Fibroblast of the aortic adventitia (primary cell): ENCODE measurements at places on chromosomes 1 and 21. TPM values are rescaled to one million over a fixed set of nuclear protein-coding genes. Genes with fewer than 3 reads are reported as not detected.

Gene HHAT
- 4.7 and 8.5 TPM in 2 replicates for total RNA-seq

Gene LRRC71
- total RNA-seq: 0.09 TPM in 1 of 2 replicates, not detected in the other

Gene PHF13
- total RNA-seq: 14.7 and 24.3 TPM in 2 replicates

Gene MACO1
- total RNA-seq: 17.3 and 23.4 TPM in 2 replicates

Gene PDPN
- 2.0 and 17.6 TPM in 2 replicates for total RNA-seq

Gene S100A14
- total RNA-seq: 0.18 TPM in 1 of 2 replicates, not detected in the other

Gene BTBD8
- total RNA-seq: 5.2 and 14.0 TPM in 2 replicates

Gene ZNF683
- not detected in 2 replicates for total RNA-seq

Gene KIF26B
- 4.6 and 20.9 TPM in 2 replicates for total RNA-seq

Gene CHI3L2
- 6.2 and 10.5 TPM in 2 replicates for total RNA-seq

Gene GNG4
- not detected in 2 replicates for total RNA-seq

Gene GPR37L1
- total RNA-seq: not detected in 2 replicates

Gene BMP8B
- total RNA-seq: not detected in 2 replicates

Gene NTMT2
- not detected in 2 replicates for total RNA-seq

Gene TAF13
- 131 and 287 TPM in 2 replicates for total RNA-seq

Gene FAM151A
- not detected in 2 replicates for total RNA-seq

Gene PTGFR
- total RNA-seq: 34.3 and 77.5 TPM in 2 replicates

Gene HAO2
- total RNA-seq: not detected in 2 replicates

Gene PCP4L1
- not detected in 2 replicates for total RNA-seq

Gene RAB13
- total RNA-seq: 103 and 308 TPM in 2 replicates

Gene SDE2
- 21.6 and 26.2 TPM in 2 replicates for total RNA-seq
